ENCODE measurements at places on chromosomes 11 and 22.
A peak's percentile ranks its signal among the peaks of the same experiment; 100 is the strongest.

DNA sequence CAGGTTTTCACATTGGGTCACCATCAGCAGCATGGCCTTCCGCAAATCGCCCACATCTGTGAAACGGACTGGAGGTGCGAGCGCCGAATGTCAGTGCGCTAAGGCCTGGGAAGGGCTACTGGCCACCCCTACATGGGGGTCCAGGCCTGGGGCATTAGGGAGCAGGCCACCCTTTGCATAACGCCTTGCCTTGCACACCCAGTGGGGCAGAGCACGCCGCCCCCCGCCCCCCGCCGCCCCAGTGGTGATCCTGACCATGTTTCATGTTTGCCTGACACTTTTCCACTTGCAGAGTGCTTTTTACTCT, 2.6 kb downstream of the GRK2 start:
- no peak for DNase-seq

GRCh38 chr11:57649826-57650738, at the start of gene YPEL4:
YPEL4 (minus strand) TSS chr11:57649912; CDS start chr11:57647107, 2,805 bp downstream.
- peak; percentile 33 for DNase-seq

DNA sequence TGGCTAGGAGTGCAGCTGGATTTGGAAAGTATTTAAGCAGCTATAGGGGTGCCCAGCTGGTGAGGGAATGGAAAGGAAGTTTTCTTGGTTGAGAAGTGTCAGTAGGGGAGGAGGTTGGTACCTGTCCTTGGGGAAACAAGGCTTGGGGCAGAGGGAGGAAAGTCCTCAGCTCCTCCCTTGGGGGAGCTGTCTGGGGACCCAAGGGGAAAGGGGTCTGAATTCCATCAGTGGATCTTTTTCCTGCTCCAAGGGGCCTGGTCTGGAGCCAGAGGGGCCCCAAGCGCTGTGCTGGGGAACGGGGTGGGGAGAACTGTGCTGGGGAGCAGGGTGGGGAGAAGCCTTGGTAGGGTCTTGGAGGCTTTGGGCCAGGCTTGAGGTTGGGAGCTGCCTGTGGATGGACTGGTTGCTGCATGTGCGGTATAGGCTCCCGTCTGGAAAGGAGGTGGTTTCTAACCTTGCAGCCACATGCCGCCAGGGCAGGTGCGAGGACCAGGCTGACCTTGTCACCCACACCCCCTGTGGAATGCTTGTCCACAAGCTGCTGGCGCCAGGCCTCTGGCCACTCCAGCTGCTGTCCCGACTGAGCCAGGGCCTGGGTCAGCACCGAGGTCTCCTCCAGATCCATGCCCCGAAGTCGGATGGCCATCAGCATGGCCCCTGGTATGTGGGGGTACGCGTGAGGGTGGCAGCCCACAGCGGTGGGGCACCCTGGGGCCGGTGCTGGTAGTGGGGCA, 963 bp downstream of the TYMP start:
- no peak for DNase-seq

DNA sequence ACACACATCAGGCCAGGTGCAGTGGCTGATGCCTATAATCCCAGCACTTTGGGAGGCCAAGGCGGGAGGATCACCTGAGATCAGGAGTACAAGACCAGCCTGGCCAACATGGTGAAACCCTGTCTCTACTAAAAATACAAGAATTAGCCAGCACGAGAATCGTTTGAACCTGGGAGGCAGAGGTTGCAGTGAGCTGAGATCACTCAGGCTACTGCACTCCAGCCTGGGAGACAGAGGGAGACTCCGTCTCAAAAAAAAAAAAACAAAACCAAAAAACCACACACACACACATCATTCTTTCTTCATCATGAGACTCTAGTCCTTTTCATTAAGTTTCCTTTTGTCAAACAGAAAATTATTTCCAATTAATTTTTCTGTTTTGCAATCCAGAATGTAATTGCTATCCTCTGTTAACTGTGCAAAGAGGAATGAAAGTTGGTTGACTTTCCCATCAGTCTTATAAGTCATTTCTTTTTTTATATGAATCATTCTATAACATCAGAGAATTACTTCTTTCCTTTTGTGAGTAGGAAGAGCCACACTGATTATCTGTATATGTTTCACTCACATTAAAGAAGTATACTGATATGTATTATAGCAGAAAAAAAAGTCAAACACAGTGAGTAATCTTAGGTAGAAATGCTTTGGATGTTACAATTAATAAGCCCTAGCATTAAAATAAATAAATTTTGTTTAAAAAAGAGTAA, 52.2 kb downstream of the HORMAD2 start:
- DNase-seq: no peak

GRCh38 chr22:20380486-20380885, 13.5 kb upstream of the ZNF74 start:
- DNase-seq: no peak

DNA sequence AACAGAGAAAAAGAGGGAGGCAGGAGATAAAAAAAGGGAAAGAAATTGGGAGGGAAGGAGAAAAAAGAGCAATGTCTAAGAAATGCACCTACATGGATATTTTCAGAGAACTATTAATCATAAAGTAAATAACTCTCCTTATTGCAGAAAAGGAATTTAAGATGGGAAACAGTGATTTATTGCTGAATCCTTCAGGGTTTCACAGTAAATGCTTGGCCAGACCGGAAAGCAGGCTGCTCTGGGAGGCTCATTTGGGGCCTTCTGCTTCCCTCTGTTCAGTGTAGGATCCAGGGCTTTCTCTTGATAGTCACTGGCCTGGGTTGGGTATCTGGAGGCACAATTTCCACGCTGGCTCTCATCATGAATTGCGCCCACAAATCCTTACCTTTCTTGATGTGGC, 324.3 kb upstream of the SORL1-AS1 start:
- DNase-seq: no peak

DNA sequence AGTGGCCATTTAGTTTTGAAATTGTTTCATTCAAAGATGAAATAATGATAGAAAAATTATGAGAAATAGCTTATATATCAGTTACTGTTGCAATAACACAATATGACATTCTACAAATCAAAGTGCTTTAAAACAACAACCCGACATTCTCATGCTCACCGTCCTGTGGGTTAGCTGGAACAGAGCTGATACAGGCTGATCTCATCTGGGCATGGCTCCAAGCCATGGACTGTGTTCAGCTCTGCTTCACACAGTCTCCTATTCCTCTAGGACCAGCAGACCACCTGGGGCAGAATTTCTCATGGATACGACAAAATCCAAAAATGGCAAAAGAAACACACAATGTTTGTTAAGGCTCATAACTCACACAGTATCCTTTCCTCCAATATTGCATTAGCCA, 178.6 kb downstream of the CNTN5 start:
- DNase-seq: no peak

DNA sequence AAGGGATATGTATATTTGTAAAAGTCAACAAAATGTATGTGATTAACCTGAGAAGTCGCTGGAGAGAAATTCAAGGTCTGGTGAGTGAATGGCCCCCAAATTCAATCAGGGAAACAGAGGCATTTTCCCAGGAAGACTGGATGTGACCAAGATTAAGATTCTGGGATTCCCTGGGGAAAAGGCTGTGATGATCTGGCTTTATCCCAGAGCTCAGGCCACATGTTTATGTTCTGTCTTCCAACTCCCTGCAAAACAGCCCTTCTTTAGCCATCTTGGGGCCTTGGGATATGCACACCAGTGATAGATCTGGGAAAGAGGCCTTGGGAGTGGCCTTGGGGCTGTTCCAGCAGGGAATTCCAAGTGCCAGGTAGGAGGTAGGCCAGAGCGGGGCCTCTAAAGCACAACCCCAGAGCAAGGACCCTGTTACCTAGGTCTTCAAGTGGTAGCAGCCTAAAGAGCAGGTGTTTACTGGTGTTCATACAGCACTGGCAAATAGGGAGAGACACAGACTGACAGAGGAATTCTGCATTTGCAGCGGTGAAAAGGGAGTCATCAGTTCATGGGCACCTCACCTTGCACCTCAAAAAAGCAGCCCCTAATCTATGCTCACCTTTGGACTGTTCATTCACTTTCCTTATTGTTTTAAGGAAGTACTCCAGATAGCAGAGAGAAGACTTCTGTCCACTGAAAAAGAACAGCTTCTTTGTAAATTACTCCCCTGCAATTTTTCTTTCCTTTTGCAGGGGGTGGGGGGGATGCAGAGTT, 312.4 kb downstream of the BUD13 start:
- DNase-seq: no peak

- no peak for DNase-seq
These were observed 81.1 kb upstream of the MYOD1 start for GRCh38 chr11:17638311-17638710.

All from stimulated activated CD8-positive, alpha-beta memory T cell treated with anti-CD3 and anti-CD28 coated beads, Interleukin-4, amount 100 ng/mL, for 4 hours (primary cell).